ENCODE measurements at places on chromosomes 7 and 10.
A peak's percentile ranks its signal among the peaks of the same experiment; 100 is the strongest.

DNA sequence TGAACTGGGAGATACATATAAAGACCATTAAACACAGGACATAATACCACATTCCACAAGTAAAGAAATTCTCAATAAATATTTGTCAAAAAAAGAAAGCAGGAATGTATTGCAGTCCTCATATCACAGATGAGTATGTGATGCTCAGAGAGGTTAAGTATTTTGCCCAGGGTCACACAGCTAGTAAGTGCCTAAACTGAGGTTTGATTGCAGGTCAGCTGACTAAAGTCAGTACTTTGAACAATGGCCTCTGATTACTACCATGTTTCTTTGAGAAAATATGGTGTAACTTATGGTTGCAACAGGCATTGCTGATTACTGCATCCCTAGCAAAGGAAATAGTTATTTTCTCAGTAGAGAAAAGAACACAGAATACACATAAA lies 267.1 kb downstream of the ELMO1 start:
- DNase-seq: no peak

GRCh38 chr10:132462463-132463332 lies 65.7 kb downstream of the PWWP2B start:
- no peak for DNase-seq

DNA sequence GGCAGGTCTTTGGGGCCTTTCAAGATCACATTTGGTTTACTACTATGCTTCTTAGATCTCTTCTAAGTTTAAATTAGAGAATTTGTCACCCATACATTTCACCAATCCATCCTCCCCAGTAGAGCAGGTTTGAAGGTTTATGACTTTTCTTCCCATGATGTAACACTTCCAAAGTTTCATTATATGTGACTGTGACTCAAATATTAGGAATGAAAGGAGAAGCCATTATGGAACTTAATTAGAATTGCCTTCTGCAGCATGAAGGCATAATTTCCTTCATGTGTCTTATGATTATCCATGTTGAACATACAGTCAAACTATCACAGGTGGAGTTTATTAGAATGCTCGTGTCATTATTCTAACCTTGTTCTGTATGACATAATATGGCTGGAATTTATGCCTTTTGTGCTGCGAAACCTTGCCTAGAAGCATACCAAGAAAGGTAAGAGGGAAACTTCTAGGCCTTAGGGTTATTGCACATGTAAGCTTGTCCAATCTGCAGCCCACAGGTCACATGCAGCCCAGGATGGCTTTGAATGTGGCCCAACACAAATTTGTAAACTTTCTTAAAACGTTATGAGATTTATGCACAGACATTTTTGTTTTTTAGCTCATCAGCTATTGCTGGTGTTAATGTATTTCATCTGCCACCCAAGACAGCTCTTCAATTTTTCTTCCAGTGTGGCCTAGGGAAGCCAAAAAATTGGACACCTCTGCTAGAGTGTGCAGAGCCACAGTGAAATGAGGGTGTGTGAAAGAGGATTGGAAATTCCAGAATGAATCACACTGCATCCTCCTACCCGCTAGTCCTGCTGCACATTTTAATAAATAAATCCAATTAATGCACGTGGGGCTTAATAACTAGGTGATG lies 133.6 kb downstream of the TMEM26 start:
- no peak for DNase-seq

- DNase-seq: no peak
Measured at GRCh38 chr10:105187243-105187642, 546.2 kb downstream of the SORCS3 start.

DNA sequence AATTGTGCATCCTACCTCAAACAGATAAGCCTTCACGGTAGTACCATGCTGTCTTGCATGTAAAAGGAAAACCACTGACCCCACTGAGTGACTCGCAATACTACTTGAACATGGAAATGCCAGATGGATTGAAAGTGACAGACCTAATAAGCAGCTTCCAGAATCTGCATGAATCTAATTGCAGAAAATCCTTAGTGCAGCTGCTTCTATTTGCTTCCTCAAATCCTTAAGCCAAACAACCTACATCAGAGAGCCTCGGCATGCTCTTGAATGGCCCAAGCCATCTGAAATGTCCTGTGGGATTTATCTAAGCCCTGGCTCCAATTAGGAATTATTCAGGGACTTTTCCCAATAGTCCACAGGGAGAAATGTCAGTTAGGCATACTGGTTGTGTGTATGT lies 509.5 kb upstream of the CELF2 start:
- DNase-seq: no peak

- no peak for DNase-seq
Measured at GRCh38 chr7:33186192-33186591, 56.8 kb downstream of the BBS9 start.

DNA sequence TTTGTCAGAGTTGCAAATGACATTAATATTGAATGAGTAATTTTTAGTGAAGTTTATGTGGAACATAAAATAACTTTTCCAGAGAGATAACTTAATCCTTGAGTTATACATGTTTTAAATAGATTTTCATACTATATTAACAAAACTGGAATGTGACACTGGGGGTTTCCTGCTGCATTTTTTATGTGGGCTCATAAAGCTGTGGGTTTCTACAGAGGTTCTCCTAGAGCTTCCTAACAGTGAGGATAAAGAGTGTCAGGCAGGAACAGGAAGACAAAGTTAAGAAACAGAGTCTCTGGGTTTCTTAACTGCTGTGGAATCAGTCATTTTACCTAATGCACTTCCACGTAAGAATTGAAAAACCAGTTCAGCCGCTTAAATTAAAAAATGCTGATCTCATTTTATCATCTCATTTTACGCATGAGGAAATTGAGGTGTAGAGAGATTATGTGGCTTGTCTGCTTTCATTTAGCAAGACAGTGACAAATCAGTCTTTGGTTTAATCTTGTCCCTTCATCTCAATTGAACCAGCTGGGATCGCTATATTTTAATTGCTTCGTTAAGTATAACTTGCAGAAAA lies 5.0 kb downstream of the CD36 start:
- no peak for DNase-seq

DNA sequence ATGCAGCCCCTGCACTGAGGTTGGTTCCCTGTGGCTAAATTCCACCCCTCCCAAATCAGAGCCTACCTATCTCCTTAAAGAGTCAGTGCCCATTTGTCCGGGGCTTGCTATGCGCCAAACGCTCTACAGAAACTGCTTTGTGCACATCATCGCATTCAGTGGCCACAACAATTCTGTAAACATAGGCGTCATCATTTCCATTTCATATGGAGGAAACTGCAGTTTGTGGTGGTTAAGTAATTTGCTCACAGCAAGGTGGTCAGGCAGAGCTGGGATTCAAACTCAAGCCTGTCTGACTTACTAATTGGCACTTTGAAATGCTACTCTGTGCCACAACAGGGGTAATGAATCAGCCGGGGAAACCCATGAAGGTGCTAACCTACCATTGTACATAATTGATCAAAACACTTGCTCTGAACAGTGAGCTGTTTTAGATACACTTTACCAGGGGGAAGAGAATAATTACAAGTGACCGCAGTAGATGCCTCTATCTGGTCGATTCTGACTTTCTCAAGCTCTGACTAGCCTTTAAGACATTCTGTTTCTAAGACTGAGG lies 775.5 kb downstream of the LRMDA start:
- DNase-seq: no peak

- no peak for DNase-seq
Measured at GRCh38 chr10:94010886-94011285, 17.2 kb downstream of the PLCE1 start.

GRCh38 chr10:69123306-69123746 lies 652 bp upstream of the VPS26A start:
- peak; percentile 0 for DNase-seq

DNA sequence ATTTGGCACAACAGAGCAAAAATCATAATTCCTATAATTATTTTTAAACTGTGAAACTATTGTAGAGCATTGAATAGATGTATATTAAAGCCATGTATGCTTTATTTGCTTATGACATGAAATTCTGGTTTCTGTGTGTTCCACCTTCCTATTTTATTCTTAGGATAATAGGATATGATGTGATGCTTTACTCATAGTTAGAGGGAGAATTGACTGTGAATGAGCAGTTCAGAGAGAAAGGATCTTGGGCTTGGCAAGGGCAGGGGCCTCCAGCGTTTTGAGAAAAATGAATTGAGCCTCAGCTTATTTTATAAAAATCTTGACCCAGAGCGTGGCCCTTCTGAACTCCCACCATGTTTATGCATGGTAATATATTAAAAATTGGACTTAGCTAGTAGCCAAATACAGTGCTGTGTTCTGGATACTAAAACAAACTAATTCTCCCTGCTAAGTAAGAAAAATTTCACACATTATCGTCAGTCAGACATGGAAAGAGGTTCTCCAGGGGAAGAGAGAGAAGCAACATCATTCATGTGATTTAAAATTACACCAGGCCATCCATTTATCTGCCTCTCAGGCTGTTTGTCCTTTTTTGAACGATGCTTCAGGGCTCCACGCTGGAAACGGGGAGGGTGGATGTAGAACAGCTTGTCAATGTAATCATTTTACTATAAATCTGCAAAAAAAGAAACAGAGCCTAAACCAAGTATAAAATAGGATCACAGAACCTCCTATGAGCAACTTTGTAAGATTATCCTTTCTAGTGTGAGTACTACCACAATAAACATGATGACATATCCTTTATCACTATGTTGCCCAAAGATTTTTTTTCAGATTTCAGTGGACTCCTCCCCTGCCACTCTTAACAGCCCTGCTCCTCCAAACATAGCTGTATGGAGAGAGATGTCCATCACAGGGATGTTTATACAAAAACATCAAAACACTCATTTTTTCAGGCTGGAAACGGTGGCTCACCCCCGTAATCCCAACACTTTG lies 258.1 kb upstream of the C7orf33 start:
- no peak for DNase-seq

GRCh38 chr7:63900394-63901203 lies 98.0 kb upstream of the ZNF722 start:
- DNase-seq: no peak

All from NCI-H2029 treated with DMSO at 0.1 percent for 48 hours (cell line).